Cardiac muscle cell (in vitro differentiated cells and primary cell): ENCODE measurements at places on chromosomes 4 and X.

GRCh38 chr4:4613126-4613465 is 71.2 kb upstream of the STX18 start:
- H3K27ac ChIP-seq: no peak overlapping the region
- no peaks in the 10 kb centered on the region for H3K36me3 ChIP-seq
- H3K4me3 ChIP-seq: no peak overlapping the region
- no peaks in the 10 kb centered on the region for H3K27me3 ChIP-seq
- DNase-seq: no peak

DNA sequence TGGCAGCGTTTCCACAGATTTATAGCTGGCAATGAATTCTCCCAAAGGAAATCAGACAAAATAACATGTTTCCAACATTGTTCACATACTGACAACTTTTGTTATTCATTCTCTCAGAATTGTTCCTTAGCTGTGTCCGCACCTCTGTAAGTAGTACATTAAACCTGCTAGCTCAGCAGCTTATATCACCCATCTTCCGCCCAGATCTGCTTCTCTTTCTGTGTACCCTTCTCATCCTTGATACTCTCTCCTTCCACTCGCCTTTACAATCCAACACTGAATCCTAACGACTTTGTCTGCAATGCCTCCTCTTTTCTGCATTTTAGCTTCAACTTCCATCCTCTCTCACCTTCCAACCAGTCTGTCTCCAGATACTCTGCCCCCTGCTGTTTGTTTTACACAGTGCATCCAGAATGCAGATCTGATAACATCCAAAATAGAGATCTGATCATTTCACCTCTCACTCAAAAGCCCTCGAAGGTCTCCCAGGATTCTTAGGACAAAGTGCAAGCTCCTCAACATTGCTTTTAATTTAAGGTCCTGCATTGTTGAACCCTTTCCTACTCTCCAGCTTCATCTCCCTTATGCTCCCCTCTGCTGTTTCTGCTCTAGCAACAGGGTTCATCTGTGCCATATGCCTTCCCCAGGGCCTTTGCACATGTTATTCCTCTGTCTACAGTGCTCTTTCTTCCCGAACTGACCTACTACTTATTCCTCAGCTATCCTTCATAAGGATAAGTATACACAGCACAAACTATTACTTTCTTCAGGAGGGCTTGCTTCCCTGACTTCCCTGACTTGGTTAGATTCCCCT is 67.3 kb upstream of the VBP1 start:
- no peak overlapping the region for H3K4me3 ChIP-seq
- peak; percentile 1 for DNase-seq
- H3K4me1 ChIP-seq: peaks cover 4% of the 10 kb centered on the region

GRCh38 chr4:139658586-139659382 is 6.8 kb upstream of the MGST2 start:
- H3K27ac ChIP-seq: no peak overlapping the region
- H3K36me3 ChIP-seq: no peaks in the 10 kb centered on the region
- no peak for DNase-seq
- H3K4me3 ChIP-seq: no peak overlapping the region
- H3K27me3 ChIP-seq: no peaks in the 10 kb centered on the region
- H3K4me1 ChIP-seq: peaks cover 35% of the 10 kb centered on the region

GRCh38 chr4:81555489-81555888 is 83.8 kb upstream of the RASGEF1B start:
- H3K36me3 ChIP-seq: no peaks in the 10 kb centered on the region
- H3K4me3 ChIP-seq: no peak overlapping the region
- H3K27ac ChIP-seq: no peak overlapping the region
- no peaks in the 10 kb centered on the region for H3K27me3 ChIP-seq
- DNase-seq: no peak

DNA sequence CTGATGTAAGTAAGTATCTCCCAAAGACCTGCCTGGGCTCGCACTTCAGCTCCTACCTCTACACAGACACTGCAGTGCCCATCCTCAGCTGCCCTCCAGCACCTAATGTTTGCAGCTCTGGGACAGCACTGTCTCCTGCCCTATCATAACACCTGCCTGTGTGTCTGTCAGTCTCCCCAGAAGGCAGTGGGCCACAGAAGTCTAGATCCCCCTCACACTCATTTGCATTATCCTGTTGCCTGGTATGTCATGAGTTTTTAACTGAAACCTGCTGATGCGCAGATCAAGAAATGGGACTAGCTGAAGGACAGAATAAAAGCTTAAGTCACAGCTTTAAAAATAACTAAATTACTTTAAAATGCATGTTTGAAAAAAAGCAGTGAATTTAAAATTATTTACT is 43.0 kb downstream of the LRP2BP start:
- H3K27ac ChIP-seq: no peak overlapping the region
- H3K4me3 ChIP-seq: no peak overlapping the region
- peaks cover 8% of the 10 kb centered on the region for H3K36me3 ChIP-seq
- DNase-seq: no peak
- H3K4me1 ChIP-seq: peaks cover 5% of the 10 kb centered on the region

- peak; percentile 66 for DNase-seq
- no peaks in the 10 kb centered on the region for H3K36me3 ChIP-seq
- no peak overlapping the region for H3K27ac ChIP-seq
- no peaks in the 10 kb centered on the region for H3K27me3 ChIP-seq
- peaks cover 4% of the 10 kb centered on the region for H3K4me1 ChIP-seq
These were observed 9.3 kb upstream of the GPRIN3 start for GRCh38 chr4:89316931-89317366.

GRCh38 chrX:154696676-154697045 is 43.3 kb upstream of the CTAG2 start:
- no peaks in the 10 kb centered on the region for H3K36me3 ChIP-seq
- no peak overlapping the region for H3K4me3 ChIP-seq
- H3K4me1 ChIP-seq: no peaks in the 10 kb centered on the region
- no peak overlapping the region for H3K27ac ChIP-seq

GRCh38 chr4:155795991-155796390 is 37.2 kb downstream of the GUCY1B1 start:
- H3K36me3 ChIP-seq: peaks cover 44% of the 10 kb centered on the region
- no peak overlapping the region for H3K4me3 ChIP-seq
- no peak for DNase-seq
- no peak overlapping the region for H3K27ac ChIP-seq
- no peaks in the 10 kb centered on the region for H3K27me3 ChIP-seq

- no peak overlapping the region for H3K27ac ChIP-seq
- DNase-seq: no peak
- H3K4me1 ChIP-seq: no peaks in the 10 kb centered on the region
These were observed 134.1 kb upstream of the C1QTNF7 start for GRCh38 chr4:15293711-15294110.

DNA sequence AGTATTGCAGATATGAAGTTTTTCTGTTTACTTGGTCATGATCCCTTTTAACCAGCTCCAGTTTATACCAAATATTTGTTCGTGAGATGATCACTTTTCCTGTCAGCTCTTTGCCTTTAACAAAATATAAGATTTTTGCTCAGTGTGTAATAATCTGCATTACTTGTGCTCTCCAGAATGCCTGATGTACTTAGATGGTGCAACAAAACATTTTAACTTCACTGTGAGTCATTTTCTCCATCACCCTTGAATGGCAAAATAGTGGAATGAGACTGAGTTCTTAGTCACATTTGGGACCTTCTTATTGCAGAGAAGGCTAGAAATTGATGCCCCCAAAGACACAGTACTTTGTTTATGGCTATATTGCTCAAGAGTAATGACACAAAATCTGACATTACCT is 252.0 kb downstream of the FRMPD4 start:
- no peaks in the 10 kb centered on the region for H3K4me1 ChIP-seq
- H3K36me3 ChIP-seq: no peaks in the 10 kb centered on the region
- no peak overlapping the region for H3K27ac ChIP-seq
- no peaks in the 10 kb centered on the region for H3K27me3 ChIP-seq
- no peak overlapping the region for H3K4me3 ChIP-seq

GRCh38 chrX:13685126-13685763 is 3.7 kb upstream of the RAB9A start:
- H3K4me3 ChIP-seq: no peak overlapping the region
- H3K27ac ChIP-seq: no peak overlapping the region
- DNase-seq: no peak
- H3K27me3 ChIP-seq: peaks cover 3% of the 10 kb centered on the region
- no peaks in the 10 kb centered on the region for H3K36me3 ChIP-seq
- H3K4me1 ChIP-seq: peaks cover 1% of the 10 kb centered on the region

DNA sequence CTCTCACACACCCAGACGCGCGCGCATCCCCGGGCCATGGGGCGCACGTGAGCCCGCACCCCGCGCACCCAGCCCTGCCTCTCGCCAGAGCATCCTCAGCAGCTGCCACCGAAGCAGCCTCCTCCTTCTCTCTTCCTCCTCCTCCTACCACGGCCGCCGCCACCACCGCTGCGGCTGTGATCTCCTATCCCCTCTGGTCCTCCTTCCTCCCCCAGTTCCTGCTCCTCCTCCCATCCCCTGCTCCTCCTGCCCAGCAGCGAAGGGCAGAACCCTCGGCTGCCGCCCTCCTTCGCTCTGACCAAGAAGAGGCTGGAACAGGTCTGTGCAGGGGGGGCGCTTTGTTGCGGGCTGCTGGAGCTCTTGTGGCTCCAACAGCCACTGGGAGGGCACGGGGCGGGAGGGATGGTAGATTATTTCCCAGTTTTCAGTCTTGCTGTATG is 148.7 kb upstream of the CHRDL1 start:
- H3K27ac ChIP-seq: no peak overlapping the region
- H3K4me1 ChIP-seq: no peaks in the 10 kb centered on the region
- DNase-seq: peak; percentile 0
- H3K27me3 ChIP-seq: peaks cover 68% of the 10 kb centered on the region

DNA sequence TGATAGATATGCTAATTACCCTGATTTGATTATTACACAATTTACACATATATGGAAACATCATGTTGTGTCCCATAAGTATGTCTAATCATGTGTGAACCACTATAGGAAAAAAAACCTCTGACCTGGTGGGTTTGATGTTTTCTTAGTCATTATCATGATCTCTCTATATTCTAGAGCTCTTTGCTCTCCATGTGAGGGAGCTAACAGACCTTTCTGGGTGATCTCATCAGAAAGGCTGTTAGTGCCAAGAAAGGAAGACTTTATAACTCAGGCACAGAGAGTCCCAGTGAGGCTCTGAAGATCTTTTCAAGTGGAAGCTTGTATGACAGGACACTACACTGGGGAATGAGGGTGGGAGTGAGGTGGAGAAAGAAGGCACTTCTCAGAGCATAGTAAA is 527.7 kb upstream of the MAGEB2 start:
- no peak overlapping the region for H3K27ac ChIP-seq
- DNase-seq: peak; percentile 71
- H3K27me3 ChIP-seq: no peaks in the 10 kb centered on the region
- no peak overlapping the region for H3K4me3 ChIP-seq

DNA sequence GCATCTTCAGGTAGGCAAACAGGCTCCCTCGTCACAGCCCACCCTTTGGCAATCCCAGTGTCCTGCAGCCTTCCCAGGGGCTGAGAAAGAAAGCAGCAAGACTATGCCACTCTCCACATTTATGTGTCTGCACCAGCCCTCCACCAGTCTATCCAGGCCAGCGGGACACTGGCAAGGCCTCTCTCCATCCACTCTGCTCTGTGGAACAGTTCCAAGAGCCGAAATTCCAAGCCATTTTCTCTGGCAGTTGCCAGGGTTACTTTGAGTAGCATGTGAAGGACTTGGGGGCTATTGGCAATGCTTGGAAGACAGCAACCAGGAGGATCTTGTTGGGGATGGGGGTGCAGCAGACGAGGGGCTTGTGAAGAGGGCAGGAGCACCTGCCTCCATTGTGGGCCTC is 52.1 kb downstream of the TSC22D3 start:
- no peaks in the 10 kb centered on the region for H3K27me3 ChIP-seq
- H3K36me3 ChIP-seq: no peaks in the 10 kb centered on the region
- H3K4me1 ChIP-seq: peaks cover 70% of the 10 kb centered on the region
- no peak overlapping the region for H3K27ac ChIP-seq

- no peaks in the 10 kb centered on the region for H3K4me1 ChIP-seq
- H3K27me3 ChIP-seq: no peaks in the 10 kb centered on the region
- H3K27ac ChIP-seq: no peak overlapping the region
- H3K36me3 ChIP-seq: no peaks in the 10 kb centered on the region
- H3K4me3 ChIP-seq: no peak overlapping the region
These were observed 26.2 kb downstream of the IRF2 start for GRCh38 chr4:184448141-184448540.

- H3K4me1 ChIP-seq: no peaks in the 10 kb centered on the region
- no peak overlapping the region for H3K27ac ChIP-seq
- no peak for DNase-seq
These were observed 1.7 kb upstream of the AKAP4 start for GRCh38 chrX:50202539-50202938.

DNA sequence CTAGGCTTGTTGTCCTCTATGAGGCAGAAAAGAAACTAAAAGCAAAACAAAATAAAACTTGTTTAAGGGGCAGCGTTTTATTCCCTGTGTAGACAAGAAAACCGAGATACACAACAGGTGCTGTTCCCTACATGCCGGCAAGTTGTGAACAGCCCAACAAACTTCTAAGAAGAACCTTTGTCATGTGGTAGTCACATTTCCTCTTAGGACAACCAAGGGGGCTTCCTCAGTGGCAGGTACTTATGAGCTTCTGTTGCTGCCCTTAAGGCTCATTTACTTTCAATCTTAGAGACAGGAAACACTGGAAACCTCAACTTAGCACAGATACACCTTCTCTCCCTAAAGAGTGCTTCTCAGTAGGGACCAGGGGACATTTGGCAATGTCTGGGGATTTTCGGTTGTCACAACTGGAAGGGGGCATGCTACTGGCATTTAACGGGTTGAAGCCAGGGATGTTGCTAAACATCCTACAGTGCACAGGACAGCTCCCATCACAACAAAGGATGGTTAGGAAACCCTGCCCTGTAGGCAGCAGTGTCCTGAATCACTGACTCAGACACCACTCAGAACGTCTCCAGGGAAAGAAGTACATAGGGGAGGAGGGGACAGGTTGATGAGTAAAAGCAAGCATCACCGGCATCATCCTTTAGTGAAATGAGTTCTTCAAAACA is 111.0 kb downstream of the ASB9 start:
- DNase-seq: no peak
- no peak overlapping the region for H3K4me3 ChIP-seq
- H3K36me3 ChIP-seq: no peaks in the 10 kb centered on the region
- H3K4me1 ChIP-seq: no peaks in the 10 kb centered on the region

DNA sequence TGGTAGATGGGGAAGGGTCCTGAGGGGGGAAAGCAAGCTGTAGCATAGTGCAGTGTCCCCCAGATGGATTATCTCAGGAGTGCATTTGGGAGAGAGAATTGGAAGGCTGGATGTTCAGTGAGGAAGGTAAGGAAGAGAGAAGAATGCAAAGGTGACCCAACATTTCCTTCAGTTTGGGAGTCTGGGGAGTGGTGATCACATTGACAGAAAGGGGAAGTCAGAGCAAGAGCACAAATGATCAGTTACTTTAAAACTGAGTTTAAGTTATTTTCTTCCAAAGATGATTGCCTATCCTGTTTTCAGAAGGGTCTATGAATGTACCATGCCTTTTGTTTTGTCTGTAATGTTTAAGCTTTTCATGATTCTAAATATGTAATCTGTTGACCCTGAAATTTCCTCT is 47.6 kb downstream of the ARHGAP10 start:
- H3K36me3 ChIP-seq: no peaks in the 10 kb centered on the region
- no peak overlapping the region for H3K27ac ChIP-seq
- DNase-seq: no peak

GRCh38 chr4:141132709-141133145 is 542 bp downstream of the RNF150 start:
- H3K4me3 ChIP-seq: peak overlapping the region; percentile 98
- DNase-seq: peak; percentile 26
- peaks cover 9% of the 10 kb centered on the region for H3K27me3 ChIP-seq
- no peaks in the 10 kb centered on the region for H3K36me3 ChIP-seq
- peak overlapping the region; percentile 71 for H3K27ac ChIP-seq
- H3K4me1 ChIP-seq: peaks cover 22% of the 10 kb centered on the region

- no peak overlapping the region for H3K4me3 ChIP-seq
- DNase-seq: no peak
- no peak overlapping the region for H3K27ac ChIP-seq
- H3K36me3 ChIP-seq: no peaks in the 10 kb centered on the region
- H3K27me3 ChIP-seq: no peaks in the 10 kb centered on the region
These were observed 150.4 kb downstream of the CENPC start for GRCh38 chr4:67394879-67395278.
